OCI-M1 (cell line): ENCODE measurements at places on chromosomes 12 and 14.

- no peak for DNase-seq
These were observed 14.3 kb upstream of the KRT73 start for GRCh38 chr12:52632656-52633055.

DNA sequence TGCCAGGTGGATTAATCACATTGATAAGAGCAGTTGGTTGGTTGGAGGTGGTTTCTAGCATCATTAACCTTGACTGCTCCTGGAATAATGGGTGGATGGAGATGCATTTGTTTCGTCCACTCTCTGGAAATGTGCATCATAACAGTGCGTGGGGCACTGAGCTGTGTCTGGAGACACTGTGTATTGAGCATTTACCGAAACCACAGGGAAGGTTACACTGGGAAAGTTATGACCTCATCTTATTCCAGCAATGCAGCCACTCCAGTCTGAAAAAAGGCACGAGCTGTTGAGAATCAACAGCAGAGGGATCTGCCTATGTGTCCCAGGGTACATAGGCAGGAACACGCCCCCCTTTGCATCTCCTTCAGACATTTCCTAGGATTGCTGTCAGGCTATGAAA lies 27.2 kb downstream of the RNFT2 start:
- no peak for DNase-seq

GRCh38 chr14:69615496-69616407 lies 4.4 kb downstream of the SUSD6 start:
- DNase-seq, result peak; percentile 86

GRCh38 chr14:50978888-50979287 lies 34.6 kb upstream of the PYGL start:
- DNase-seq, result no peak

DNA sequence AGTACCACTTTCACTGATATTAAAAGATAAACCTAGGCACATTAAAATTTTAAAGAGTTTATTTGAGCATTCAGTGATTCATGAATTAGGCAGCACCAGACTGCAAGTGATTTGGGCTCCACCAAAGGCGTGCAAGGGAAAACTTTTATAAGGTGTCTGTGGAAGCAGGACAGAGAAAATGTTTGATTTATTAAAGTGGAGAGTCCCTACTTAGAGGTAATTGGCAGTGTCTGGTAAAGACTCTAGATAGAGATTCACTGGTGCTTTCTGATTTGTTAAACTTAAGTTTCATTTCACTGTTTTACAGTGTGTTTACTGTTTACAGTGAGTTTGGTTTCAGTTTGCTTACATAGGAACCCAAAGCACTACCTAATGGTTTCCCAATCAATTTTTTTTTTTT lies 72.8 kb downstream of the ANKS1B start:
- DNase-seq, result no peak

DNA sequence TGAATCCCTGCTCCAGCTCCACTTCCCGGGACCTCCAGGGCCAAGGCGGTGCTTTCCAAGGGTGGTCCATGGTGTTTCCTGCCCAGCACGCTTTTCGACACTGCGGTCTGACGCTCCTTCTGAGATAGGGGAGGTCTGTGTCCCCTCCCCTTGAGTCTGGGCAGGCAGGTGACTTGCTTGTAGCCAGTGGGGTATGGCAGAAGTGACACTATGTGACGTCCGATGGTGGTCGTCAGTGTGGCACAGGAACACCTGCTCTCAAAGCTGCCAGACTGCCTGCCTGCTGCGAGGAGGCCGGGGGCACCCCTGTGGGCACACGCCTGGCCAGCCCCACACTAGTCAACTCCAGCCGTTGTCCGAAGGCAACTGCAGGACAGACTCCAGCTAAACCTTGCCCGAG lies 16.0 kb upstream of the TRAF3 start:
- DNase-seq, result no peak

DNA sequence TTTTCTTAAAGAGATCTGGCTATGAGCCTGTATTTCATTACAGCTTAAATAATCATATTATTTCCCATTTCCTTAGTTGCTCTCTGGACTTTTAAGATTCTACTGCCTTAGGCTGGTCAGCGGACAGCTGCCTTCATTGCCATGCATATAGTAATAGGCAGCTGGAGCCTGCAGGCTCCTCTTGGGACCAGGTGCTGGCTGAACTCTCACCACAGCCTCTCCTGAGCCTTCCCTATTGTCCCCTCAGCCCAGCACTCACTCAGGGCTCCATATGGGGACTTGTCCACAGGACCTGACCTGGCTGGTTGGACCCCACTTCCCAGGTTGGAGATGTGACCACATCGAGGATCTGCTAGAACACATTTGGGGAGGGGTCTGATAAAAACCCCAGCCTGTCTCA lies 405.4 kb downstream of the DPF3 start:
- no peak for DNase-seq

DNA sequence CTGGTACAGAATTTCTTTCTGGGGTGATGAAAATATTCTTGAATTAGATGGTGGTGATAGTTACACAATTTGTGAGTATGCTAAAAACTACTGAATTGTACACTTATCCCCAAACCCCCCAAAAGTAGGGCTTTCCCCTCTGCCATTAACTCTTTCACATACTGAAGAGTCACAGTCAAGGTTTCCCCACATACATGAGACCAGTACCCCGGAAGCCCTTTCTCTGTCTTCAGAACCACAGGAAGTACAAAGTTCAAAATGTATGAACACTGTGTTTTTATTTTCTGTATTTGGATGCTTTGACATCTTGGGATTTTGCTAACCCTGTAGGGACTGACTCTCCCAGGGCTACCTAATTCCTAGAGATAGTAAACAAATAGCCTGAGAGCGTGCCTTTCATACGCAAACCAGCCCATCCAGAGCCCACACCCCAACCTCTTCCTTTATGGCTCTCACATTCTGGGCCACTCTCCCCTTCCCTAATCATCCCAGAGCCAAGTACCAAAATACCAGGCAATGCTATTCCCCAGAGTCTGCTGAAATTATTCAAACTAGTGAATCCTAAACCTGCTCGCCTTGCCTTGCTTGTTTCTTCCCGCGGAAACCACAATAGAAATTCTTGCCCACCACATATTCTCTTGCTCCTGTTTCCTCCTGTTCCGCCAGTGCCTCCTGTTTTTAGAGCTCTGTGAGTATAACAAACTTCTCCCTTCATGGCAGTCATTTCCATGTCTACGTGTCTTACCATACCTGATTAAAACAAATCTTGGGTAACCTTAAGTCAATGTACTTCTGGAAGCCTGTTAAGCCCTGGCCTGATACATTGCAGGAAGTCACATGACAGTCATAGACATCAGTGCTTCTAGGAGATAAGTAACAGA lies 524.8 kb downstream of the FUT8 start:
- DNase-seq, result peak; percentile 1

- DNase-seq, result no peak
These were observed 117.6 kb downstream of the CMAS start for GRCh38 chr12:22163594-22163993.

DNA sequence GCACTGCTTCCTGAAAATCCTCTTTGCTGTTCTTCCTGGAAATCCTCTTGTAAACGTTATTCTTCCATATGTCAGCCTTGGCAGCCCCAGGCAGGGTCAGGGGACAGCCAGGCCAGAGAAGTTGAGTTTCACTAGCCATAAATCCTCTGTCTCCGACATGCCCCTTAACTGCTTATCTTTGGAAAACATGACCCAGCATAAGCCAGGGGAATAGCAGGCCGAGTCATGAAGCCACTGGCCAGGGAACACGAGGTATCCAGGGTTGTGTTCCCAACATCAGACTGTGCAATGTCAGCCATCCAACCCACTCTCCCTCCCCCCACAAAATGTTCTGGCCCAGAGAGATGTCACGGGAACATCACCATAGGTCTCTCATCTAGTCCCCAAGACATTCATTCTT lies 453.9 kb downstream of the MED13L start:
- no peak for DNase-seq

- DNase-seq, result peak; percentile 61
These were observed 565 bp downstream of the SPRYD3 start for GRCh38 chr12:53078425-53079225.

GRCh38 chr12:20317554-20317953 lies 50.8 kb upstream of the PDE3A start:
- DNase-seq, result no peak

DNA sequence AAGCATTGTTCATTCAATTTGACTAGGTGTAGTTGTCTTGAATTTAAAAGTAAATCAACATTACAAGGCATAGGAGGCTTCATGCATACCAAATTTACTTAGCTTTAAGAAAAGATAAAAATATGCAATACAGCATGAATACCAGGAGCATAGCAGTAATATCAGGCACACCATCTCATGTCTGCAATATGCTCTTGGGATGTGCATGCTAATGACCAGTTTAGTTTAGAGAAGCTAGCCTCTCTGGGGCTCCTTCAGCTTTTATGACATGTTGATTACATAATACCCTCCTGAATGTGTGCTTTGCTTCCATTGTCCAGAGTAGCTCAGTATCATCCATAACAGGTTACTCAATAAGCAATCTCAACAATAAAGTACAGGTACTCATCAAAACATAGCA lies 497.2 kb downstream of the FLRT2 start:
- no peak for DNase-seq

DNA sequence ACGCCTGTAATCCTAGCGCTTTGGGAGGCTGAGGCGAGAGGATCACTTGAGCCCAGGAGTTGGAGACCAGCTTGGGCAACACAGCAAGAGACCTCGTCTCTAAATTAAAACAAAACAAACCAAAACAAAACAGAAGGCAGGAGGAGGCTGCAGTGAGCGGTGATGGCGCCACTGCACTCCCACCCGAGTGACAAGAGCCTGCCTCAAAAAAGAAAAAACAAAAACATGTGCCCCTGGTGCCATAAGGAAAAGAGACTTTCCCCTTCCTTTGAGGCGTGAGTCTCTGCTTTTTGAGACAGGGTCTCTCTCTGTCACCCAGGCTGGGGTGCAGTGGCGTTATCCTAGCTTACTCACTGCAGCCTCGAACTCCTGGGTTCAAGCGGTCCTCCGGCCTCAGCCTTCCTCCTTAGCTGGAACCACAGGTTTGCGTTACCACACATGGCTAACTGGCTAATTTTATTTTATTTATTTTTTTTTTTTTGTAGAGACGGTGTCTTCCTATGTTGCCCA lies 9.0 kb upstream of the EAPP start:
- DNase-seq, result no peak

GRCh38 chr12:30953257-30953656 lies 26.7 kb downstream of the TSPAN11 start:
- no peak for DNase-seq

- peak; percentile 4 for DNase-seq
These were observed 11.0 kb downstream of the KRT7 start for GRCh38 chr12:52243856-52244614.

DNA sequence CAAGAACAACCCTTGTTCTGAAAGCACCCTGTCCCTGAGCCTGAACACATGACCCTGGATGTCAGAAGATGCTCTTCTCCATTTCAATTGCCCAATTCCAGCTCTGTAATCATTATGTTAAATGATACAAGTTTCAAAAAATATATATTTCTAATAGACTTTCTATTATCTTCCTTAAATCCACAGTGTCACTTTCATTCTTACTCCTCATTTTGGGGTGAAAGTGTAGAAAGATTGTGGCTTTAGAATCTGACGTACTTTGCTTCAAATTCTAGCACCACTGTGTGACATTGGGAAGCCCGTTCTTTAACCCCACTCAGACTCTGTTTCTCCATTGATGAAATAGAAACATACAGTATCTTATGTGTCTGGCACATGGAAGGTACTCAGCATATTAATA lies 83.2 kb downstream of the ETV6 start:
- DNase-seq, result no peak

DNA sequence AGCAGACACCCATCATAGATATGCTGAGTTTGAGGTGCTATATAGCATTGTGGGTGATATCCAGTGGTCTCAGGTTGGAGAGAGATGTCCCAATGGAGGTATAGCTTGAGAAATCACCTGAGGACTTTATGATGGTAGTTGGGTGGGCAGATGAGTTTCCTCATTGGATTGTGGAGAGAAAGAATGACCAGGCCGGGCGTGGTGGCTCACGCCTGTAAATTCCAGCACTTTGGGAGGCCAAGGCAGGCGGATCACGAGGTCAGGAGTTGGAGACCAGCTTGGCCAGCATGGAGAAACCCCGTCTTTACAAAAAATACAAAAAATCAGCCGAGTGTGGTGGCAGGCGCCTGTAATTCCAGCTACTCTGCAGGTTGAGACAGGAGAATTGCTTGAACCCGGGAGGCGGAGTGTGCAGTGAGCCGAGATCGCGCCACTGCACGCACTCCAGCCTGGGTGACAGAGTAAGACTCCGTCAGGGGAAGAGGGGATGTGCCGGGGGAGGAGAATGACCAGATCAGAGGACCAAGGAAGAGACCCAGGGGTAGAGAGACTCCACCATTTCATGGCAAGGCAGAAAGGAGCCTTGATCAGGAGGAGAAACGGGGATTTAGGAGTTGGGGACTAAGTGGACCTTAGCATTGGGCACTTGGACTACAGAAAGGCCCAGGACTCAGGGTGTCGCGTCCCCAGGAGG lies 757 bp upstream of the PCK2 start:
- no peak for DNase-seq

DNA sequence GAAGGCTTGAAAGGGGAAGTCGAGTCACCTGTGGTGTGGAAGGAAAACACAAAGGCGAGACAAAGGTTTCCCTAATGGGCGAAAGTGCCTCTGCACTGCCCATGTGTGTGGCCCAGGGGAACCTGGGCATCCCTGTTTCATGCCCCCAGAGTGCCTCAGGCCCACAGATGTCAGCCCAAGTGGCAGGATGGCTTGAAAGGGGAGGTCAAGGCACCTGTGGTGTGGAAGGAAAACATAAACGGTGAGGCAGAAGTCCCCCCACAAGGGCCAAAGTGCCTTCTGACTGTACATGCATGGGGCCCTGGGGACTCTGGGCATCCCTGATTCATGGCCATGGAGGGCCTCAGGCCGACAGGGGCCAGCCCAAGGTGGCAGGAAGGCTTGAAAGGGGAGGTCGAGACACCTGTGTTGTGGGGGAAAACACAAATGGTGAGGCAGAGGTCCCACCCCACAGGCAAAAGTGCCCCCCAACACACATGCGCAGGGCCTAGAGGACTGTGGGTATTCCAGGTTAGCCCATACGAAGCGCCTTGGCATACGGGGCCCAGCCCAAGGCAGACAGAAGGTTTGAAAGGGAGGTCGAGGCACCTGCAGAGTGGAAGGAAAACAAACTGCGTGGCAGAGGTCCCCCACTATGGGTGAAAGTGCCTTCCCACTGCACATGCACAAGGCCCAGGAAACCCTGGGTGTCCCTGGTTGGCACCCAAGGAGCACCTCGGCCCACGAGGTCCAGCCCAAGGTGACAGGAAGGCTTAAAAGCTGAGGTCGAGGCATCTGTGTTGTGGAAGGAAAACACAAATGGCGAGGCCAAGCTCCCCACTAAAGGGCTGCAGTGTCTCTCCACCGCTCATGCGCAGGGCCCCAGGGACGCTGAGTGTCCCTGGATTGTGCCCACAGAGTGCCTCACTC lies 382.3 kb downstream of the ALG10 start:
- DNase-seq, result no peak

DNA sequence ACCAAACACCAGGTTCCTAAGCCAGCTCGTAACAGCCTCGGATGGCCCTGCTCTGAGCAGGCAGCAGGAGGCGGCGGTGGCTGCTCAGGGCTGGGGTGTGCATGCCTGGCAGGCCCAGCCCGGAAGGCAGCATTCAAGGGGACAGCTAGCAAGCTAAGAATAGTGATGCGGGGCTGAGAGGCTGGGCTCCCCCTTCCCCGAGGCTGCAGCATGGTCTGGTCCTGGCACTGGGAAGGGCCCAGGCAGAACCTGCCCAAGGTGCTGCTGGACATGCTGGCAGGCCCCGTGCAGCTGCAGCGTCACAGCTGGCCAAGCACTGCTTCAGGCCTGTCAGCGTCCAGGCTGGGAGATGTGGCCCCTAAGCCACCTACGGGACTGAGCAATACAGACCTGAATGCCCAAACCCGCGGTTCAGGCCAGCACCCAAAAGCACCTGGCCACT lies 26.4 kb upstream of the NUDT14 start:
- DNase-seq, result no peak

GRCh38 chr12:7060353-7060954 lies at the start of gene C1S:
TSS of gene C1S (plus strand) at chr12:7060718. CDS start at chr12:7061913, 1,195 bp downstream.
- peak; percentile 55 for DNase-seq
